Left ventricle myocardium superior (tissue), 1 donor: ENCODE measurements at places on chromosomes 5 and 9. TPM values are rescaled to one million over a fixed set of nuclear protein-coding genes. Genes with fewer than 3 reads are reported as not detected.
A peak's percentile ranks its signal among the peaks of the same experiment; 100 is the strongest.

- no peak for DNase-seq
Observed at GRCh38 chr5:90437663-90438062, 28.1 kb upstream of the CETN3 start.

- DNase-seq, result peak; percentile 64
Observed at GRCh38 chr9:131436376-131436775, 42.5 kb downstream of the PRRC2B start.

- peak; percentile 57 for DNase-seq
Observed at GRCh38 chr9:95131023-95131943, 186.2 kb downstream of the FANCC start.

GRCh38 chr5:581266-581665 lies 30.9 kb upstream of the CEP72 start:
- no peak for DNase-seq

- DNase-seq, result peak; percentile 24
Observed at GRCh38 chr9:106287091-106287631, 575.8 kb upstream of the ZNF462 start.

- no peak for DNase-seq
Observed at GRCh38 chr9:109593612-109594011, 95.5 kb upstream of the PTPN3 start.

DNA sequence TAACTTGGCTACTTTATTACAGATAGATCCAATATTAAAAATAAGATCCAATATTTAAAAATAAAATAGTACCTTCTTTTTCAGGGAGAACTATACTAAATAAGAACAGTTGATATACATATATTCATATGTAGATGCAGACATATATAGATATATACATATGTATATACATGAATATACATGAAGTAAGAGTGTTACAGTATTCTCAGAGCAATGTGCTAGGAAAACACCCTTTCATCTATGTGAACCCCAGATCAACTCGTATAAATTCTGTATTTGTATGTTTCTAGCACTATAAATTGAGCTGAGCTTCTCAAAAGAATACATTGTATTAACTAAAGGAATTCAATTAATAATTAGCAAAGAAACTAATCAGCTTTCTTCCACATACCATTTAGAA lies 287.6 kb downstream of the PDE4D start:
- DNase-seq, result no peak

DNA sequence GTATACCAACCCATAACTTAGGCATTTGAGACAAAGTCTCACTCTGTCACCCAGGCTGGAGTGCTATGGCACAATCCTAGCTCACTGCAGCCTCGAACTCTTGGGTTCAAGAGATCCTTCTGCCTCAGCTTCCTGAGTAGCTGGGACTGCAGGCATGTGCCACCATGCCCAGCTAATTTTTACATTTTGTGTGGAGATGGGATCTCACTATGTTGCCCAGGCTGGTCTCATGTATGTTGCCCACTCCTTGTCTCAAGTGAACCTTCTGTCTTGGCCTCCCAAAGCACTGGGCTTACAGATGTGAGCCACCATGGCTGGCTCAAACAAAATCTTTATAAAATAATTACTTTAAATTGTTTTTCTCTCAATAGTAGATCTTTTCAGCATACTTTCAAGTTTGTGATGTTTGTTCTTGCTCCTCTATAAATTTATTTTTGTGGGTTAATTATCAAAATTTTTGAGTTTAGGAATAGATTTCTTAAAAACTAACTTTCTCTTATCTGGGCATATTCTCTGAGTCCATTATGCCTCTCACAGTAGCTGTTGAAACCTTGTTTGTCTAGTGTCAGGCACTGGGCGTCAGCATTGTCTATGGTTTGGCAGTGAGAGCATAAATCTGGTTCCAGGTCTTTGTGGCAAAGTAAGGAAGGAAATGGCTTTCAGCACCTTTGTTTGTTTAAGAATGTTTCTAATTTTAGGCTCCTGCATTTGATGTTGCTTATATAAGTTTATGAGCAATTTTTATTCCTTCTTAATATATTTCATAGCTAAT lies 38.7 kb downstream of the NLN start:
- no peak for DNase-seq

DNA sequence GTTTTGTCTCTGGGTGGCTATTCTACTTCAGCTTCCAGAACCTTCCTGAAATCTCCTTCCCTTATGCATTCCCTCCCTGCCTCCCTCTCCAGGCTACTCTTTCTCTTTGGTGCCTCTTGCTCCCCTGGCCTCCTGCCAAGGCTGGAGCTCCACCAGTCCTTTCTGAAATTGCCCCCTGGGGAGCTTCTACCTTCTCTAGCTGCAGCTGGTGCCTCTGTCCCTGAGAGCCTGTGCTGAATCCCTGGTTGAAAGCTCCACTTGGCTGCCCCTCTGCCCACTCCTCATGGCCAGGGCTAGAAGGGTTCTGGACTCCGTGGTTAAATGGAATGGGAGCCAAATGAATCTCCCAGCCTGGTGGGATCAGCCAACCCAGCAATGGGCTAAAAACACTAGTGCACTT lies 80.1 kb downstream of the COL15A1 start:
- DNase-seq, result peak; percentile 77

GRCh38 chr5:137332296-137332695 lies 166.8 kb downstream of the SPOCK1 start:
- DNase-seq, result peak; percentile 35

Gene LECT2
- not detected for total RNA-seq

Gene LHX3
- not detected for total RNA-seq

Gene HTR4
- total RNA-seq, result not detected
